ENCODE measurements at places on chromosomes 1 and 21.

DNA sequence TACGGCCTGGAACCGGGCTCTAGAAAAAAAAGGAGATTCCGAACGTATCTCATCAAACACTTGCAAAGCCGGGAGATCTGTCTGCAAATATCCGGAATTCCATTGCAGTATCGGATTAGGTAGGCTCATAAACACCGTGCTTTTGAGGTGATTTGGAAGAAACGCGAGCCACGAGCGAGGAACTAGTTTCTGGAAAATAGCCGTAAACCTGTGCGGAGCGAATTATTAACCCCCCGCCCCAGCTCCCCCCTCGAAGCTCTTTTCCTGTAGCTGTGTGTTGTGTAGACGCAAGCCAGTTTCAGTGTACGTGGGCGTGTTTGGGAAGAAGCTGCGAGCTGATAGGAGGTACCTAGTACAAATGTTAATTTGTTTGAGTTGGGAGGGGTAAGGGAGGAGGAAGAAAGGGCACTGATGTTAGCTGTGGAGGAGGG is 1.1 kb downstream of the RALGPS2 start:
- DNase-seq: peak; percentile 86

DNA sequence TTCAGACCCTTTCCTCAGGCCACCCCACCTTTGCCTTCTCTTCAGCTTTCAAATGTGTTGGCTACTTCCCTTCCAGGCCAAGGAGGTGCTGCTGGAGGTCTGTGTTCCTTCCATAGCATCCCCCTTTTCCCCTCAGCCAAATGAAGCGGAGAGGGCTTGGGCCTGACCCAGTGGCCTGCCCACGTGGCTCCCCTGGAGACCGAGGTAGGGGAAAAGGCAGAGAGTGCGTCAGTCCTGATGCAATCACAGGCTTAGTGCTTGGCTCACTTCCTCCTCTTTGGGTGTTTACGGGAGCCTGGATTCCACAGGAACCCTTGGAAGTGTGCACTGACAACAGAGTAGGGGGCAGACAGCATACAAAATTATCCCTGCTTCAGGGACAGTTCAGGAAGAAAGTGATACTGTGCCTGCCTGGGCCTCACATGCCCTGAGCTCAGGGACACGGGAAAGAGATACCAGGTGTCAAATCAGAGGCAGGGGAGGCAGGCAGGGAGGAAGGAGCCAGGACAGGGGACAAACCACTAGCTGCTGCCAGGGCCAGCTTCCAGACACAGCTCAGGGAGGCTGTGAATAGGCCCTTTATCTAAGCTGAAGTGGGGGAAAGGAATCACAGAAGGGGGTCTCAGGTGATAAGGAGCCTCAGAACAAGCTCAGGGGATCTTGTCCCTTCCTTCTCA is 16.6 kb upstream of the PTP4A2 start:
- no peak for DNase-seq

DNA sequence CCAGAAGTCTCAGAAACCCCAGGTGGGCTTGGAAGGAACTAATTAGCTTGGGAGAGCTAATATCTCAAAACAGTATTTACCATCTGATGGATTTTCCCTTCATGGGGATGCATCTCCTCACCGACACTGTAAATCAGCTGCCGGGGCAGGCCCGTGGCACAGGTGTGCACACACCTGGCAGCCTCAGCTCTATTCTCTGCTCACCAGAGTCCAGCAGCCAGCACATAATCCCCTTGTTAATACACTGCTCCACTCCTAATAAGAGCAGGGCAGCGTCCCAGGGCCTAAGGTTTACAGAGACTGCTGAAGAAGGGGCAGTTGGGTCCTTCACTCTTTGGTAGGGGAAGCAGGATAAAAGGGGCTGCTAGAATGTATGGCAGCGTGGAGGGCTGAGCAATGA is 200.0 kb downstream of the TOMM20 start:
- no peak for DNase-seq

GRCh38 chr1:31029026-31029425 is 36.5 kb downstream of the PUM1 start:
- DNase-seq: no peak

- no peak for DNase-seq
These were observed 235.1 kb upstream of the RUNX1 start for GRCh38 chr21:35284199-35284598.

GRCh38 chr1:28114844-28115243 is 26.4 kb upstream of the EYA3 start:
- DNase-seq: no peak

GRCh38 chr1:198530953-198531352 is 9.5 kb downstream of the ATP6V1G3 start:
- DNase-seq: no peak

DNA sequence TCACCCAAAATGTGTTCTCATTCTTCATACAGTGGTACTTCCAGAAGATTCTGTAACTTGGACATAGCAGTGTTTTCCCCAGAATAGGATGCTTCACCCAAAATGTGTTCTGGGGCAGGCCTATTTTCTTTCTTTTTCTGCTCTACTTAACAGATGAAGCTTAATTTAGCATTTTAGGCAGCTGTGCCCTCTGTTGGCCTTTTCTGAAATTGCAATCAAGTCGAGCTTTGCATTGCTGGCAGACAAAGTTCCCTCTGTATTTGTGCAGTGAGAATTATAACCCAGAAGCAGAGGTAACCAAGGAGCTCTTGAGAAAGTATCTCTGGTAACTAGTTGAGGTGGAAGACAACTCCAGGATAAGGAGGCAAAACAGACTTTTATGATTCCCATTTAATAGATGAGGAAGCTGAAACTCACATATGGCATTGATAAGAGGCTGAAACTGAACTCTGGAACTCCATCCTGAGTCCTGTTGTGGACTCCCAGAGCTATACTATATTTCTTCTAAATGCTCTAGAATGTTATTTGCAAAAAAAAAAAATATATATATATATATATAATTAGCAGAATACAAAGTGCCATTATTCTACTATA is 50.3 kb upstream of the L1TD1 start:
- no peak for DNase-seq

- no peak for DNase-seq
These were observed 904 bp downstream of the GJB3 start for GRCh38 chr1:34781844-34782391.

GRCh38 chr1:177650947-177651346 is 318.9 kb downstream of the SEC16B start:
- no peak for DNase-seq

DNA sequence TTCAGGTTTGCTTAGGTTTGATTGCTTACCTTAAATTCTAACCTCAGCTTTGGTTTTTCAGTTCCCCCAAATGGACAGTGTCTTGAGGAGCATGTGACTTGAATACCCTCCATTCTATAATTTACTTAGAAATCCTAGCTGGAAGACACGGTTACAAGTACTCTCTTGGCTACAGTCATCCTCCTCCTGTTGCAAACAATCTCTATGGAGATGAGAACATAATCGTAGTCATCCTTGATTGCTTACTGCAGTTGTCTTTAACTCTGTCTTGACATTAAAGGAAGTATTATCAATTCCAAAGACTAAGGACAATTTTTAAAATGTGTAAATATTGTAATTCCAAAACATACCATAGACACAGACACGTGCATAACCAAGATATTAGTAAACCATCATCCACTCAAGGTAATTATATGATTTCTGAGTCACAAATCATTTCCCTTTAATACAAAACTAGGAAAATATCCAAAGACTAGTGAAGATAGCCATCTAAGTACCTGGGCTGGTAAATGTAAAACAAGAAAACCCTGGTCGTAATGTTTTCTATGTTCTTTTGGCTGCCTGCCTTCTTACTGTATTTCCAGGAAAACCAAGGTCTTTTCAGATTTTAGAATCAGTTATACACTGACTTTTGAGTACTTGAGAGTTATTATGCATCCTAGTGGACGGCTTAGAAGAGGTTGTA is 149.9 kb downstream of the CHRM3 start:
- DNase-seq: no peak

- DNase-seq: no peak
These were observed 256.5 kb downstream of the FGGY start for GRCh38 chr1:59553371-59553770.

DNA sequence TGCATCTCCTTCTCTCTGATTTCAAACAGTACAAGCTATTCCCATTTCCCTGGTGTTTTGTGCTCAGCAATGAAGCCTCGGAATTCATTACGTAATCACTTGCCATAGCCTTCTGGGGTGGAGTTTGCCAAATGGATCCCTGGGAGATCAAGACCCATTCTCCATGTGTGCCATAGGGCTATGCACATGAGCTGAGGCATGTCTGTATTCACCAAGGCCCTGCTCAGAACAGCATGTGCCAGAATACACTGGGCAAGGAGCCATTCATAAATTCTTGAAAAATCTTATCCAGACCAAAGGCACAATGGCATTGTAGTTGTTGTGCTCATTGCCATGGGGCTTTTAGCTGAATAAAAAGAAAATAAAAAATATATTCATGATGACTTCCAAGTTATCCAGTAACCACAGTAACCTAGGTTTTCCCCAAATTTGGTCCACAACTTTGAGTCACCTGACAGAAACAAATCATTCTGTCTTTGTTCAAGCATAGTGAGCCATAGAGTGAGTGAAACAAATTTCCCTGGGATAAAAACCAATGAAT is 53.0 kb downstream of the CRB1 start:
- DNase-seq: no peak

- DNase-seq: no peak
These were observed 28.1 kb downstream of the PDE9A start for GRCh38 chr21:42681296-42682206.

GRCh38 chr1:54479841-54480524 is 68.0 kb upstream of the ACOT11 start:
- DNase-seq: no peak

GRCh38 chr1:212186427-212187207 is 98.6 kb upstream of the PPP2R5A start:
- peak; percentile 56 for DNase-seq

DNA sequence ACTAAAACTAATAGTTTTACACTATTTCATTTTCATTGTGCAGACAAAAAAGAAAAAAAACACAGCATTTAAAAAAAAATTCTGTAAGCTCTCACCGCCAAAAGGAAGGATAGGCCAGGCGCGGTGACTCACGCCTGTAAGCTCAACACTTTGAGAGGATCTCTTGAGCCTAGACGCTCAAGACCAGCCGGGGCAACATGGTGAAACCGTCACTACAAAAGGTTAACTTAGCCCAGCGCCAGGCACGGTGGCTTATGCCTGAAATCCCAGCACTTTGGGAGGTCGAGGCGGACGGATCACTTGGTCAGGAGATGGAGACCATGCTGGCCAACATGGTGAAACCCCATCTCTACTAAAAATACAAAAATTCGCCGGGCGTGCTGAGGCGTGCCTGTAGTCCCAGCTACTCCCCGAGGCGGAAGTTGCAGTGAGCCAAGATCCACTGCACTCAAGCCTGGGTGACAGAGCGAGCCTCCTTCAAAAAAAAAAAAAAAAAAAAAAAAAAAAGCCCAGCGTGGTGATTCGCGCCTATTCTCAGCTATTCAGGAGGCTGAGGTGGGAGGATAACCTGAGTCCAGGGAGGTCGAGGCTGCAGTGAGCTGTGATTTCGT is 14.3 kb upstream of the SPEN start:
- DNase-seq: no peak

DNA sequence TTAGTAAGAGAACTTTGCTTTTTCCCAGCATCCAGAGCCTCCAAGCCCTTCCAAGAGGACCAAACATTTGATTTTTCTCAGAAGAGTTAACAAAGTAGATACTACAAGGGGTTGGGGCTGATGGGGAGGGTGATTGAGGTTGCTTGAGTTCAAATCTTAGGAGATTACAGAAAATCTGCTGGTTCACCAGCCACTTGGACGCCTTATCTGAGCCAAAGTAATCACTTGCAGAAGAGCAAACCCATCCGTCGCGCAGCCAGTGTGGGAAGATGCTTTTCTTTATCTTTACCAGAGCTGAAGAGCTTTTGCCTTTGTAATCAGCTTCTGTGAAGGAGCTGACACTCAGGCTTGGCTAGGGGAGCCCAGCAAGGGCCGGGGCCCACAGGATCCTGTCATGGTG is 91.9 kb upstream of the CTTNBP2NL start:
- no peak for DNase-seq

DNA sequence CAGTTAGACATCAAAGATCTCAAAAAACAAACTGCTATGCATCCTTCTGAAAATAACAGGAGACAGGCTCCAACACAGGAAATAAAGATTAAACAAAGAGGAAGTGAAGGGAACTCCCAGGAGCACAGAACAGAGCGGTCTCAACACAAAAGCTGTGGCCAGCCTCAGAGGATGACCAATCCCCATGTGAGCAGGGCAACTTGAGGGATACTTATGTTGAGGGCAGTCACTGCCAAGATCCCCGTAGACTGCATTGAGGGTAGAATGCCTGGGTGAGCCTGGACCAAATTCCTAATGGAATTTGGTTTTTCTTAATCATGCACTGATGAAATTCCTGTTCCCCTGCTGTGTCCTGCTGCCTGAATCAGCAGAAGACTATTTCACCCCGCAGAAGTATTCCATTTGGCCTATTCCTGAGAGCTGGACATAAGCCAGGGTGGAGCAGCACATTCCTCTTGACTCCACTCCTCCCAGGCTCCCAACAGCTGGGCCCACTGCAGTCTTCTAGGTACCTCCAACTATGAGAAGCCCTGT is 49.0 kb downstream of the JAK1 start:
- DNase-seq: no peak

Measured in bone marrow (tissue), 2 donors.